ENCODE measurements at places on chromosomes 13 and 19.

- no peak for DNase-seq
Measured at GRCh38 chr19:17751912-17752273, 616 bp downstream of the FCHO1 start.

DNA sequence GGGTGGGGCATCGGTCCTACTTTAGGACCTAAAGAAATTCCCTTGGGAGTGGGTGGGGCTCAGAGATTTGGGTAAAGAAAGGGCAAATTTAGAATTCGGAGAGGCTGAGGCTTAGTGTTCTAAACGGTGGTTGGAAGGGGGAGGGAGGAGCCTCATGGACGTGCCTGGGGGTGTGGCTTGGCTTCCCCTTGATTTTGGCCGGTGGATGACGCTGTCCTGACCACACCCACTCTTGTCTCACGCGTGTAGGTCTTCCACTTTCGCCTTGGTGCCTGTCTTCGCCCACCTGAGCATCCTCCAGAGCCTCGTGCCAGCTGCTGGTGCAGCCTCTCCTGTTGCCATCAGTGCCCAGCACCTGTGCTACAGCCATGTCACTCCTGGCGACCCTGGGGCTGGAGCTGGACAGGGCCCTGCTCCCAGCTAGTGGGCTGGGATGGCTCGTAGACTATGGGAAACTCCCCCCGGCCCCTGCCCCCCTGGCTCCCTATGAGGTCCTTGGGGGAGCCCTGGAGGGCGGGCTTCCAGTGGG is 1.2 kb upstream of the NUP62 start:
- no peak for DNase-seq

GRCh38 chr13:72144636-72145035 is 277.6 kb upstream of the DACH1 start:
- DNase-seq, result no peak

- DNase-seq, result no peak
Measured at GRCh38 chr13:98214707-98215106, 37.6 kb upstream of the RNF113B start.

DNA sequence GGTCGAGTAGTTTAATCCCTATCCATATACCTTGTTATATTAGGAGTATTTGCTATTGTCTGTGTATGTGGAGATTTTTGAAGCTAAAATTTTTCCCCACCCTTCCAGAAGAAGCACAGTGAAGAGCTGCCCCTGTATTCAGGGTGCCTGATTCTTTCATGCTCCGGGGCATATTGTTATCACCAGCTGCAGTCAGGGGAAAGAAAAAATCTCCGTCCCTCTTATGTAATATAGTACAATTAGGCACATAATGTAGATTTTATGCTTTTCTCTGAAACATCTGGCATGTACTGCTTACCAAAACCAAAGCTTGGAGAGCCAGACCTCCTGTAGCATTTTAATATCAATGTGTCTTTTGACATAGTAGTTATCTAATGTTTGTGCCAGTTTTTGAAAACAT is 214.9 kb upstream of the EDNRB start:
- DNase-seq, result no peak
